Activated naive CD8-positive, alpha-beta T cell treated with anti-CD3 and anti-CD28 coated beads, Interleukin-2, amount 10 ng/mL, durations not matched to agents 7 days and 5 days (primary cell): ENCODE measurements at places on chromosomes 4 and X.

GRCh38 chr4:182604953-182605352 lies 312.2 kb downstream of the DCTD start:
- no peak for DNase-seq

- no peak for DNase-seq
Observed at GRCh38 chr4:47642191-47642830, 157.2 kb downstream of the ATP10D start.

GRCh38 chrX:12874581-12874980 lies 7.7 kb downstream of the TLR7 start:
- no peak for DNase-seq

GRCh38 chr4:124188595-124188994 lies 523.9 kb downstream of the ANKRD50 start:
- DNase-seq, result no peak

DNA sequence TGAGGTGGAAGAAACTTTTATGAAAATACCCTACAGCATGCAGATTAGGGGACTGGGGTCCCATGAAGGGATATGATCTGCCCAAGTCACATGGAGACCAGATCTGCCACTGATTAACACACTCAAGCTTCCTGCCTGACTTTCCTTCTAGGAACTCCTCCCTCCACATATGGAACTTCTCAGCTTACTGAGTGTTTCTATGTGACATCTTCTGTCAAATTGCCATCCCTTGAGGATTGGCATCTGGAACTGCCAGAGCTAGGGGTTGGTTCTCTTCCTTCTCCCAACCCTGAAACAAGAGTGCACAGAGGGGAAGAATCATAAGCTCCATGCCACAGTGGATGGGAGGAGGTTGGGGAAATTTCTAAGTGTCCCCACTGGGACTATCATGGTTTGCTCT lies 150.6 kb upstream of the MBNL3 start:
- no peak for DNase-seq

- no peak for DNase-seq
Observed at GRCh38 chrX:63708801-63709200, 76.2 kb downstream of the ARHGEF9 start.

- DNase-seq, result no peak
Observed at GRCh38 chrX:26908218-26908617, 554.9 kb downstream of the PPP4R3C start.
